ENCODE measurements at places on chromosomes 11 and 22.
A peak's percentile ranks its signal among the peaks of the same experiment; 100 is the strongest.

- DNase-seq = no peak
Observed at GRCh38 chr11:78802058-78802761, 227.5 kb upstream of the NARS2 start.

DNA sequence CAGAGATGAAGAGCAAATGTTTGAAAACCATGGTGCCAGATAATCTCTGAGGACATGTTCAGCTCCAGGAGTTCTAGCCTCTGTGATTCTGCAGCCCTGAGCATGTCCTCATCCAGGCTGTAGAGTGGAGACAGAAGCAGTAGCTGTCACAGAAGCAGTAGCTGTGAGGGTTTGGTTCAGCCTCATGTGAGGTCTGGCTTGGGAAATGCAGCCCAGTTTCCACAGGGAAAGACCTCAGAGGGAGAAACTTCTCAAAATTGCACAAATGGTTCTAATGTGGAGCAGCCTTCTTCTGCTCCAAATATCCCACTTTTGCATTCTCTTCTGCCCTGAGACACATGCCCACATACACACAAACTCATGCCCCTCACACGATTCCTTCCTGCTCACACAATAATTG is 48.4 kb downstream of the DBX1 start:
- DNase-seq = no peak

- no peak for DNase-seq
Observed at GRCh38 chr11:36509201-36509639, 852 bp downstream of the TRAF6 start.

- DNase-seq = no peak
Observed at GRCh38 chr22:40877488-40877887, 15.6 kb upstream of the DNAJB7 start.

- DNase-seq = no peak
Observed at GRCh38 chr22:50599816-50600455, 657 bp upstream of the MAPK8IP2 start.

DNA sequence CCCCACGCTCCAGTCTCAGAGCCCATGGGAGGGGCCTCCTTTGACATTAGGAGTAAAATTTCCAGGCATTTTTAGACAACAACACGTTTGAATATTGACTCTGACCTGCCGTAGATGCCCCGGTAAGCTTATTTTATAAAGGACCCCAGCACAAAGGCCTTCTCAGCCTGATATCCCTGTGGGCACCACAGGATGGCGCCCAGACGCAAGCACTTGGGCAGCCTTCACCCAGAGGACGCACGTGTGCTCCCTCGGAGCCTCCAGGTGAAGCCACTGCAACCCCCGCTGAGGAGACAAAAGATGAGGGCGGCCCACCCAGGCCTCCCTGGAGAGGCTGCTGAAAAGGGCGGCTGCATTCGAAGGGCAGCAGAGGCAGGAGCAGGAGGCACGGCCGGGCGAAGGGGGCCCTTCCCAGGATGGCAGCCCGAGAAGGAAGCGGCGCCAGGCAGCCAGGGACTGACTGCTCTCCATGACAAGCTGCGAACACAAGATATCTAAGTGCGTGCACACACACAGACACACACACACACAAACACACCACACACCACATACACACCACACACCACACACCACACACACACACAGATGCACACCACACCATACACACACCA is 15.2 kb upstream of the TH start:
- DNase-seq = no peak

- DNase-seq = no peak
Observed at GRCh38 chr22:42314709-42315391, 44.4 kb upstream of the TCF20 start.

DNA sequence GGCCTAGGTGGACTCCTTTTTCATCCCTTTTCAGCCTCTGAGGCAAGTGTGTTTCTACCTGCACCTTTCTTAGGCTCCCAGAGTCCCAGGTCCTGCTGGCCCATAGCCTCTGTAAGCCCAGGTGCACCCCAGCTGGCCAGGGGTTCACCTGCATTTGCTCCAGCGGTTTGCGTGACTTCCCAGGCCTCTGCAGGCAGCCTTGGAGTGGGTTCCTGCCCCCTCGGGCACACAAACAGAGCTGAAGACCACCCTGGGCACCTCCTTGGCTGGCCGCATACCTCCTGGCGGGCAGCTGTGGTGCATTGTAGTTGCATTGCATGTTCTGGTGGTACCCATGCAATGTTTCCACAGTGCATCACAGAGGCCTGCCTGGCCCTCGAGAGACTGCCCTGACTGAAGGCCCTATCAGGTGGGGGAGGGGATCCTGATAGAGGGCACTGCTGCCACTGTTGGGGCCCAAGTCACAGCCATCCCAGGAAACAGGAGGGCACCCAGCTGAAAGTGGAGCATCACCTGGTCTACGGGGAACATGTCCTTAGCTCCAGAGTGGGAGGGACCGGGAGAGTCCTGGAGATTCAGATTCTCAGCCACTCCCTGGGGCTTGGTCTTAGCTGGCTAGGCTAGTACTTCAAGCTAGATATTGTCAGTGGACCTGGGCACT is 14.1 kb downstream of the SHISA8 start:
- no peak for DNase-seq

GRCh38 chr11:105045676-105046296 is 651 bp upstream of the CARD16 start:
- DNase-seq = no peak

DNA sequence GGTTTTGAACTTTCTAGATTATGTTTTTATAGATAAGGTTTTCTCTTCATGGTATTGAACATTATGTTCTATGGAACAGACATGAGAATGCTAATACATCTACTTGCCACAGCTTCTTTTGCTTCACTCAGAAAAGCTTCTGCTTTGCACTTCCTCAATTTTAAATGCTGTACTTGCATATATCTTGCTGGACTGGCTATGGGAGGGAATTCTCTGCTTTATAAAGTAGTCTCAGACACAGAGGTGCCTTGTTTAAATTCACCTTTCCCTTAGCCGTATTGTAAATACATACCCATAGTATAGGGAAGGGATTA is 173.9 kb downstream of the DDX10 start:
- DNase-seq = no peak

DNA sequence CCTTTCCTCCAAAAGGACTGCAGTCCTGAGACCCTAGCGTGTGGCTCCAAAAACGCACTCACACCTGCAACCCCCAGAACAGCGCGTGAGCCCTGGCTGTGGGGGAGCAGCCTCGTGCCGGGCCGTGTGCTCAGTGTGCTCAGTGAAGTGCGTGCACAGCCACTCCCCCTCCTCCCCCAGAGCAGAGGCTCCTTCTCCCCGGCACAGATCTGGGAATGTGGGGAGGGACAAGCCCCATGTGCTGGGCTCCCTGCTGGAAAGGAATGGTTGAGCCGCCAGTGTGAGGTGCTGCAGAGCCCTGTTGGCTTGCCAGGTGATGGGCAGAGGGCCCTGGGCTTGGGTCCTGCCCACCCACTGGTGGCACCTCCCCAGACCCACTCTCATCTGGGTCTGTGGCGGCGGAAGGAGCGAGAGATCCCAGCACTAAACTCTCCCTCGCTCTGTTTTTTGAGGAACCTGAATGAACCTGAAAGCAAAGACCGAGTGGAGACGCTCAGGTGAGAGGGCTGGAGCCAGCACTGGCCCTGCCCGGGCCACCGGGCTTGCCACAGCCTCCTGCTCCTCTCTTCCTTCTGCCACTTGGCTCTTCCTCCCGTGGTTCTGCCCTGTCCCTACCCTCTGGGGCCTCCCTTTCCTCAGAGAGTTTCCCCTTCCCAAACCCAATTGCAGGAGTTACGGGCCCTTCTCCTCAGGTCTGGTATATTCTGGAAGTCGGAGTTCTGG is 9.0 kb downstream of the RCOR2 start:
- DNase-seq = no peak

DNA sequence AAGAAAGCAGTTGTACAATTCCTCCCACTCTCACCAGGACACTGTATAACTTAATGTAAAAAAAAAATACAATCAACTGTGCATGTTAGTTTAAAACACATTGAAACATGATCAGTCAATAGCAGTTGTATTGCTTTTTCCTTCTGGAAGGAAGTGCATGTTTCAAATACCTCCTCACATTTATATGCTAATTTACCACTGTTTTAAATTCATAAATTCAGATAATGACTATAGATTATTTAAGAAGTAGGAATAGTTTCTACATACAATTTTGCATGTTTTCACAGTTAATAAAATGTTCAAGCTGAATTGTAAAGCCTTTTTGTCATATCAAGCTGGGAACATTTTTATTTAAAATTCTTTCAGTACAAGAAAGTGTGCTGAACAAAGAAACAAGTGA is 3.3 kb downstream of the GRIA4 start:
- no peak for DNase-seq

GRCh38 chr11:64447831-64448598 is 89.1 kb downstream of the RPS6KA4 start:
- DNase-seq = no peak

DNA sequence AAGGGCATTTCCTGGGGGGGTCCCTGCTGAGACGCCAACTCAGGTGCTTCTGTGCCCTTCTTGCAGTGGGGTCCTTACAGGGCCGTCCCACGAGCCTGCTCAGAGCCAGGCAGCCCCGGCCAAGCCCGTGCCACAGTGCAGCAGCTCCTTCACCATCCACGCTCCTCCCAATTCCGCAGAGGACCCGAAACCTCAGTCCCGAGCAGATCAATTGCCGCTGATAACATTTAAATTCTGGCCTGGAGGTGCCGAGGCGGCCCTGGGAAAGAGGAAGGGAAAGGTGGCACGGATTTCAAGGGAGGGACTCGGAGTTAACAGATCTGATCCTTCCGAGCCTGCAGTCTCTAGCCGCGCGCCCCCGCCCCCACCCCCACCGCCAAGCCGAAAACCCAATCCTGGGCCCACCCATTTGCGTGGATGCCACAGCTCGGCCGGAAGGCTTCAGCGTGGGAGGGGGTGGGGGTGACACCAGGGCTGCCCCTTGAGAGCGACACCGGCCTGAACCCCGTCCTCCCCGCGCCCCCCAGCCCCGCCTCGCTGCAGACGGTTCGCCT is 32.3 kb upstream of the JAM3 start:
- DNase-seq = no peak

GRCh38 chr11:104372111-104372510 is 208.2 kb upstream of the PDGFD start:
- no peak for DNase-seq

- no peak for DNase-seq
Observed at GRCh38 chr11:6377902-6378639, 12.2 kb upstream of the SMPD1 start.

- DNase-seq = no peak
Observed at GRCh38 chr22:48673806-48674500, 1153.7 kb downstream of the BRD1 start.

GRCh38 chr22:32723643-32724042 is 77.9 kb upstream of the TIMP3 start:
- no peak for DNase-seq

DNA sequence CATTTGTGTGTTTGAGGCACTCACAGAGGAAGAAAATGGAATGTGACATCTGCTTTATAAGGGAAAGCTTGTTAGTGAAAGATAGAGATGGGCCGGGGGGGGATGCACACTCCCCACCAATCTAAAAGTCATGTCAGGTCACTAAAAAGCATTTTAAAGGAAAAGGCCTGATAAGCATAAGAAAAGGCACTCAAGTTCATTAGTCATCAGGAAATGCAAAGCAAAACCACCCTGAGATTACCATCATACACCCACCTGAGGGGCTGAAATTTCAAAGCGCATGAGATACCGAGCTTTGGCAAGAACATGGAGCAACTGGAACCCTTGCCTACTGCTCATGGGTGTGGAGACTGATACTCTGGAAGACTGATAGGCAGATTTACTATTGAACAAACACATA is 77.9 kb upstream of the ANO1 start:
- no peak for DNase-seq

DNA sequence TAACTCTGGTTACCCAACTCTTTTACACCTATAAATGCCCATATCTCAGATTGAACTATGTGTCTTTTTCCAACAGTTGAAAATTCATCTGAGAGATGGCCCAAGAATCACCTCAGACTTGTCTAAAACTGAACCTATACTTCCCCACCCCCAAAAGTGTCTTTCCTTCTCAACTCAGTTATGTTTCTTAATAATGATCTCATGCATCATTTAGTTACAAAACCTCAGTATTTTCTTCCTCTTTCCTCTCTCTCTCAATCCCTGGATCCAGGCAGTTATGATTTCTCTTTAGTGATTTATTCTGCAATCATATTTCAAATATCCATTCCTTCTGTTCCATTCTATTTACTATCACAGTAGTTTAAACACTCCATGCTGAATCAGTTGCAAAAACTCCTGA is 32.3 kb upstream of the ADSL start:
- DNase-seq = no peak

- DNase-seq = peak; percentile 66
Observed at GRCh38 chr11:1200611-1201191, 22.2 kb upstream of the MUC5B start.

GRCh38 chr11:20658135-20658534 is 11.3 kb upstream of the NELL1 start:
- no peak for DNase-seq

DNA sequence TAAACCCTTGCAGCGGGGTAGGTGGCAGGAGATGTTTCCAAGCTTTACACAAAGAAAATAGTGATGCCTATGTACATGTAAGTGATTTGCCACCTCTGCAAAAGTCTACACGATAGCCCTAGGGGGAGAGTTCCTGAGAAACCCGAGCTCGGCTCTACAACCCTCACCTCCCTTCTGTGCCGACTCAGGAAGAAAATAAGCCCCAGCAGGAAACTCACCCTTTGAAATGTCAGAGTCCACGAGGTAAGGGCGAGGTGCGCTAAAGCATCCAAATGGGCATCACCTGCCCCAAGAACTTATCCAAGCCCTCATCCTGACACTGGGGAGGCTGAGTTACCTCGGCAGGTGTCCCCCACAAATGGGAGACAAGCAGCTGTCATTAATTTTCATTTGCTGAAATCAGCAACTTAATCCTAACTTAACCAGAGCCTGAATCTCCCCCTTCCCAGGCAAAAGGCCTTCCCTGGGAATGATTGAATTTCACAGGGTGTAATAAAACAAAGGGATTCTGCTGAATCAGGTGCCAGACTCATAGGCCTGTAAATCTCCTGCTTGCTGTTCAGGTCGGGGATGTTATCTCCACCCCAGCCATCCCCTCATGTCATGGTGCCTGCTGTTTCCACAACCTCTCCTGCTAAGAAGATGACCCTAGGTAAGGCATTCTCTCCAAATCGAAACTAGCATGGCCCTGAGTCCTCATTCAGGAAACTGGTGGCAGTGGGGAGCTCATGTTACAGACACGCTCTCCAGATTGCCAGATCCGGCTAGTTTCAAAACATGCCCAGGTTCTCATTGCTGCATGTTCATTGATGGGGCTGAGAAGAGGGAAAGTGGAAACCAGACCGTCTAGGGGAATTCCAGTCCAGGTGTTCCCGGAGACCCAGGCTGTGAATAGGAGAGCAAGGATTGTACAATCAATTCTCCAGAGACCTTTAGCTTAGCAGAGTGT is 105.3 kb upstream of the KIRREL3 start:
- DNase-seq = no peak

- no peak for DNase-seq
Observed at GRCh38 chr11:113906516-113906915, 1.9 kb downstream of the HTR3B start.

DNA sequence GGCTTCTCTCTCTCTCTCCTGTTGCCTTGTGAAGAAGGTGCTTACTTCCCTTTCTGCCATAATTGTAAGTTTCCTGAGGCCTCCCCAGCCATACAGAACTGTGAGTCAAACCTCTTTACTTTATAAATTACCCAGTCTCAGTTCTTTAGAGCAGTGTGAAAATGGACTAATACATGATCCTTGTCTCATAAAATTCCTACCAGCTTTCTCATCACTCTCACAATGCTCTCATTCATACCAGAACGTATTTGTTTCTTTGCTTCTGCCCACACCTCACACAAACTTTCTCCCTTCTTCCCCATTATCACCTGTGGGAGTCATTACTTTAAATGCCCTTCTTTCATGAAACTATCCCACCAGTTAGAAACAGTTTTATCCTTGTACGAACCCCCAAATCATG is 62.7 kb upstream of the ARHGAP42 start:
- DNase-seq = no peak

- DNase-seq = no peak
Observed at GRCh38 chr22:20224256-20224626, 43.9 kb downstream of the RTN4R start.
